Neural progenitor cell (in vitro differentiated cells): ENCODE measurements at places on chromosomes 2 and 18. TPM values are rescaled to one million over a fixed set of nuclear protein-coding genes. Genes with fewer than 3 reads are reported as not detected.
A peak's percentile ranks its signal among the peaks of the same experiment; 100 is the strongest.

DNA sequence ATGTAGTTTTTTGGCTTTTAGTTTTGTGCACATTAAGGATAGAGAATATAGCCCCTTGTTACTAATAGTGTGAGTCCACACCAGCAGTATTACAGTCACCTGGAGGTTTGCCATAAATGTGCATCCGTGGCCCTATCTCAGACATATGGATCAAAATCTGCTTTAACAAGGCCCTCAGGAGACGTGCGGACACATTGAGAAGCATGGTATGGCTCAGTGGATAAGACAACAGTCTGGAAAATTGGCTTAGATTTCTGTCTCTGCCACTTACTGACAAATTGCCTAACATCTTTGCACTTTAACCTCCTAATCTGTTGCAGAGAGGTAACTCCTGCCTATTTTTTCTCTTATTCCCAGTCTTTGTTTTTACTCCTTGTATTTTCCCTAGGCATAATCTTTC lies 307.2 kb upstream of the DLGAP1 start:
- no peaks in the 10 kb centered on the region for H3K36me3 ChIP-seq
- no peak overlapping the region for H3K4me3 ChIP-seq
- H3K4me1 ChIP-seq = peaks cover 9% of the 10 kb centered on the region
- no peak for DNase-seq
- no peaks in the 10 kb centered on the region for H3K27me3 ChIP-seq

CD207 gene
- total RNA-seq = not detected in 2 replicates

CRYGD gene
- not detected in 2 replicates for total RNA-seq

DNA sequence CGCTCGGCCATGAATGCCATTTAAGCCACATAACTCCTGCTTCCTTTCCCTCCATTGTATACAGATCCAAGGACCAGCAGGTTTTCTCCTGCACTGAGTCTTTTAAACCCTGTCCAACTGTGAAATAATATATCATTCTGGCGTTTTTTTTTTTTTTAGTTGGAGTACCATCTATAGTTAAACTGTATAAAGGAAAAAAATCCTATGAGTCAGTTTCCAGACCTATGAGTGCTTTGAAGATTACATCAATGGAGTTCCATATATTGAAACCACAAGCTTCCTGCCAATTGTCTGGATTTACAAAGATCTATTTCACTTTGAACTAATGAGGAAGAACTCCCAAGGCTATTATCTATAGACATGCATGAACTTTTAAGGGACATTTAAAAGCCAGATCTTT lies 2.4 kb upstream of the MALT1 start:
- no peak overlapping the region for H3K4me3 ChIP-seq
- no peak overlapping the region for H3K27ac ChIP-seq
- H3K27me3 ChIP-seq = peaks cover 6% of the 10 kb centered on the region

DNA sequence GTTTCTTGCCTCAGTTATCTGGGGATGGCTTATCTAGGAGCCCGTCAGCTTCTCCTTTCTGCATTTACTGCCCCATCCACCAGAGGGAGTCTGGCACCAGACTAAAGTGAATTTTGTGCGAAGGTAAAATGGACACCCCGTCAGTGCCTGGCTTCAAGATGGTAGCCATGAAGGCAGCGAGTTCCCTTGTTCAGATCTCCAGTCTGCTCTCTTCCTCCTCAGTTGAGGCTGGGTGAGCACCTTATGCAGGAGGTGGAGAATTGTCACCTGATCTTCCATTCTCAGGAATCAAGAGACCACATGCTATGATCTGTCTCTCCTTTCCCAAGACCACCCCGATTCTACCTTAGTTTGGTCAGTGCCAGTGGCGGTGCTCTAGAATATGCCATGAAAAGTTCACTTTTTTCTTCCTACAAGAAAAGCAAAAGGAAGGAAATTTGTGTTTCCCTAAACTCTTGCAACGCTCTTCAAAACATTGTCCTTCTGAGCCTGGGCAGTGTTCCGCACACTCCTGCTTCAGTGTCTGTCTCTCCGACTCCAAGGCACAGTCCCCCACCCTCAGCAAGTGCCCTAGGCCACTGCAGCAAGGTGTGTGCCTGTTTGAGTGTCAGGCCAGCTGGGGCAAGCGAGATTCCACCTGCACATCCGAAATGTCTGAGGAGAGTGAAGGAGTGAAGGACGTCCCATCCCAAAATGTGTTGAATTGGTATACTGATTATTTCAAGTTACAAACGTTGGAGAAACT lies 168.6 kb downstream of the SS18 start:
- no peaks in the 10 kb centered on the region for H3K36me3 ChIP-seq
- H3K4me3 ChIP-seq = no peak overlapping the region
- H3K4me1 ChIP-seq = no peaks in the 10 kb centered on the region
- peak; percentile 39 for DNase-seq
- H3K27ac ChIP-seq = no peak overlapping the region

DNA sequence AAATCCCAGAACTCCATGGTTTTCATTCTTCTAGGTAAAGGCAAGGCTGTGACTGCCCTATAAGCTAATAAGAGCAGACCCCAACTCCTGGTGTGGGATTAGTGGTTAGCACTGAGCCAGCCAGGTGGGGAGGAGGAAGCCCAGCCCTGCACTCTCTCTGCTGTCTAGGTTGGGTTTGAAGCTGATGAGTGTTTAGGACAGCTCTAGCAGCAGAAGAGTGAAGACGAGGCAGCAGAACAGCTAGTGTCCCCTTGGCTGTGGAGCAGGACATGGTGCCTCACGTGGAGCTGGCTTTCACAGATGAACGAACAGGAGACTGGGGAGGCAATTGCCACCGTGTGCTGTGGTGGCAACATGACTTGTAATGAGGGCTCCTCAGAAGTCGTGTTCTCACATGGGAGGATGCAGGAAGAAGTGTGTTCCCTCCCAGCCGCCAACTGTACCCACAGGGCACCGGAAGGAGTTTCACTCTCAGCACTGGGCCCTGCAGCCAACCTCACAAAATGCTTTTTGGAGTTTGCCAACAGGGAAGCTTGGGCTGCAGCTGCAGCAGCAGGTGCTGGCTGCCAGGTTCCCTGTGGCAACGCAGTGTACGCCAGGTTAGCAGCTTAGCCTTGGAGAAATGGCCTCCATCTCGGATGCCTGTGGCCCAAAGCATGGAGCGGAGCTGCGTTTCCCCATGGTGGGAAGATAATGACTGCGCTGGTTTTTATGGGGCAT lies 328.2 kb downstream of the SETBP1 start:
- no peaks in the 10 kb centered on the region for H3K27me3 ChIP-seq
- no peak overlapping the region for H3K27ac ChIP-seq
- H3K4me1 ChIP-seq = peaks cover 2% of the 10 kb centered on the region
- H3K36me3 ChIP-seq = no peaks in the 10 kb centered on the region

DNA sequence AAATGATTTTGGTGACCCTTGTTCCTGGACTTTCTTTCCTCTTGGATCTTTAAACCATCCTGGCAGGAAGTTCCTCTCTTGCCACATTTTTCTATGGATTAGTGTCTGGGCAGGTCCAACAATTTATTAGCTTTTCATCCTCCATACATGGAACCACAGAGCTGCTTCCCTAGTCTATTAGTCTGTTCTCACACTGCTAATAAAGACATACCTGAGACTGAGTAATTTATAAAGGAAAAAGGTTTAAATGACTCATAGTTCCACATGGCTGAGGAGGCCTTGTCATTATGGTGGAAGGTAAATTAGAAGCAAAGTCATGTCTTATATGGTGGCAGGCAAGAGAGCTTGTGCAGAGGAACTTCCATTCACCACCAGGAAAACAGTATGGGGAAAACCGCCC lies 122.9 kb downstream of the DDX1 start:
- no peak overlapping the region for H3K4me3 ChIP-seq
- H3K27ac ChIP-seq = no peak overlapping the region
- H3K27me3 ChIP-seq = no peaks in the 10 kb centered on the region
- DNase-seq = no peak
- no peaks in the 10 kb centered on the region for H3K4me1 ChIP-seq

ATOH8 gene
- total RNA-seq = 0.43 TPM in 1 of 2 replicates, not detected in the other

- H3K27me3 ChIP-seq = no peaks in the 10 kb centered on the region
- no peak overlapping the region for H3K27ac ChIP-seq
- no peaks in the 10 kb centered on the region for H3K36me3 ChIP-seq
- H3K4me1 ChIP-seq = peaks cover 19% of the 10 kb centered on the region
- no peak overlapping the region for H3K4me3 ChIP-seq
- peak; percentile 42 for DNase-seq
These were observed 117.8 kb downstream of the CTIF start for GRCh38 chr18:48656582-48656981.

- no peaks in the 10 kb centered on the region for H3K36me3 ChIP-seq
- no peak overlapping the region for H3K4me3 ChIP-seq
- no peak overlapping the region for H3K27ac ChIP-seq
- H3K4me1 ChIP-seq = no peaks in the 10 kb centered on the region
- no peaks in the 10 kb centered on the region for H3K27me3 ChIP-seq
- peak; percentile 79 for DNase-seq
These were observed 414.2 kb upstream of the CHST9 start for GRCh38 chr18:27599202-27599829.

DNA sequence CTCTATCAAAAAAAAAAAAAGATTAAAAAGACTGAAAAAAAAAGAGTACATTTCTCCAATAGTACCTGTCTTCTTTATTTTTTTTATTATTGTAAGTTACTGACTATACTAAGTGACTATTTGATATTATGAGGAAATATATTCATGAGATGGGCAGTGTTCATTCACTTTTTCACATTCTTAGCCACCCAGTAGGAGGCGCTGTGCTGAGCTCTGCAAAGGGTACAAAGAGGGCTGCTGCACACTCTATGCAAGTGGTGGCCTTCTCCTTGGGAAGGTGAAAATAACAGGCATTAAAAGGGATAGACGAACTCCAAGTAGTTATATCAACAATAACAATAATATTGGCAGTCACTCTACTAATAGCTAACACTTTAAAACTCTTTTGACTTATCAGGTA lies 1034.9 kb upstream of the FANCL start:
- DNase-seq = peak; percentile 46
- H3K36me3 ChIP-seq = no peaks in the 10 kb centered on the region
- no peaks in the 10 kb centered on the region for H3K27me3 ChIP-seq
- no peak overlapping the region for H3K4me3 ChIP-seq
- H3K27ac ChIP-seq = no peak overlapping the region

LYPD6 gene
- 4.1 and 4.4 TPM in 2 replicates for total RNA-seq

- no peaks in the 10 kb centered on the region for H3K36me3 ChIP-seq
- no peak overlapping the region for H3K4me3 ChIP-seq
- H3K27me3 ChIP-seq = peaks cover 8% of the 10 kb centered on the region
- no peak for DNase-seq
These were observed 29.9 kb downstream of the PTPN18 start for GRCh38 chr2:130385709-130386108.

TMEM131 gene
- 25.4 and 59.4 TPM in 2 replicates for total RNA-seq

DNA sequence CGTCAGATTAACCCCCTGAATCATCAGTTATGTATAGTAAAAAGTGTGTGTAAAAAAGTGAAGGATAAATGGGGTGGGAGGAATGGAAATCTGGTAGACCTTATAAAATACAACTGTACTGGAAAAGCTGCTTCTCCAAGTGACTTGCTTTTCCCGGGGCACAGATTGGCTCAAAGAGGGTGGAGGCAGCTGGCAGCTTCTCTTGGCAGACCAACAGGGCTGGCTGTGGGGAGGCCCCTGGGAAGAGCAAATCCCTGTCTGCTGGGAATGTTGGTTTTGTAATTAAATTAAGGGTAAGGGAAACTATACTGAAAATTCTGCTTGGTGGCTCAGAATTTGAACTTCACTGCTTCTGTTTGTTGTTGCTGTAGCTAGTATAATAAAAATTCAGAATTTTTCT lies 154.2 kb upstream of the DLX2 start:
- no peak for DNase-seq
- H3K27me3 ChIP-seq = no peaks in the 10 kb centered on the region
- H3K36me3 ChIP-seq = no peaks in the 10 kb centered on the region
- H3K4me3 ChIP-seq = no peak overlapping the region

IL36RN gene
- not detected in 2 replicates for total RNA-seq

- no peak overlapping the region for H3K27ac ChIP-seq
- H3K4me1 ChIP-seq = no peaks in the 10 kb centered on the region
- H3K27me3 ChIP-seq = no peaks in the 10 kb centered on the region
- no peak for DNase-seq
- no peak overlapping the region for H3K4me3 ChIP-seq
- no peaks in the 10 kb centered on the region for H3K36me3 ChIP-seq
These were observed 17.6 kb upstream of the MAP4K4 start for GRCh38 chr2:101679801-101680487.

DNA sequence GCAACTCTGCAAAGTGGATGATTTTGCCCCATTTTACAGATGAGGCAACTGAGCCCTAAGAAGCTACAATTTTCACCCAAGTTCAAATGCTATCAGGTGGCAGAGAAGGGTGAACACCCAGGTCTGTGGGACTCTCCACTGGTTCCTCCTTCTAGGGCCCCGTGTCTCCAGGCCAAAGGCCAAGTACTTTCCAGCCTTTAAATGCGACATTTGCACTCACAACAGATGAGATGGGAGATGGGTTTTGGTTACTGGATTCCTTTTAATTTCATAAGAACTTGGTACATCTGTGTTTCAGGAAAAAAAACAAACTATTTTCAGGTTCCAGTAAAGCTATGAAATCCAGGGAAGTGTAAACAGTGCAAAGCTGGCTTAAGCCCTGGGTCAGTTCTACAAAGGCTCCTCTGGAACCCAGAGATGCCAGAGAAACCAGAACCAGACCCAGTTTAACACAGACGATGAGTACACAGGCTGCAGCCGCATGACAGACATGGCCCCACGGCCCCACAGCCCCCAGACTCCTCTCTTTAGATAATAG lies 361.7 kb downstream of the ANAPC1 start:
- no peaks in the 10 kb centered on the region for H3K36me3 ChIP-seq
- H3K27ac ChIP-seq = no peak overlapping the region
- no peak overlapping the region for H3K4me3 ChIP-seq

NT5DC4 gene
- not detected in 2 replicates for total RNA-seq

- H3K27ac ChIP-seq = no peak overlapping the region
- H3K36me3 ChIP-seq = no peaks in the 10 kb centered on the region
- H3K4me3 ChIP-seq = no peak overlapping the region
These were observed 13.9 kb upstream of the SLC1A4 start for GRCh38 chr2:64975232-64975821.

DNA sequence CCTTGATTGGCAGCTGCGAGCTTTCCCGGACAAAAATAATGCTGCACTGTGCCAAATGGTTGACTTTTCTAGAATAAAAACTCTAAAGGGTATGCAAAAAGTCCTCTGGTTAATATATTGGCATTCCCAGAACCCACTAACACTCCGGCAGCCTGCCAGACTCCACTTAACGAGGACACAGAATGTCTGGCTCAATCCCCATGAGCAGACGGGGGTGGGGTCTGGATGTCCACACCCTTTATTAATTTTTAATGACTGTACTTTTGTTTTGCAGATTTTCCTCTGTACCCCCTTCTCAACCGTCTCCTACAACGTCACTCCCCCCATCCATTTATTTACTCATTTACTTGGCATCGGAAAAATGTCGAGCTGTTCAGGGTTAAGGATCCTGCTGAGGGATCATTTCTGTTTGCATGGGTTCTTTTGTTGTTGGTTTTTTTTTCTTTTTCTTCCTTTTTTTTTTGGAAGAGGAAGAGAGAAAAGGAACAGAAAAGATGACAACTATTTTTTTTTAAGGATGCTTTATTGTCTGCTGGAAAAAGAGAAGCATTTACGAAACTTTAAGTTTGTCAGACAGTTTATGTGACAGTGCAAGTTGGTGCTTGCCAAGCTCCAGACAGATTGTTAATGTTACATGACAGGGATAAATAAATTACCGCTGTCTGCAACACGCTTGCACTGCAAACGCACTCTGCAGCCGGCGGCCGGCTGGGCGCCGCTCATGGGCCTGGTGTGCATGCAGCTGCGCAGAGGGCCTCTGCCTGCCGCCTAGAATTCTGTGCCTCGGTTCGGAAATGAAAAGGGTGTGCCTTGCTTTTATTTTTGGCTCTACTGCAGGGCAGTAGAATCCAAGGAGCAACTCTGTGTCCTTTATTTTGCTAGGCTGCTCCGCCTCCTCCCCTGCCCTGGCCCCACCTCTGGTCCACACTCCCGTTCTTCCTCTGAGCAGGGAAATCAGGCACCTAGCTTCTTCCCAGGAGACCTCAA lies 3.6 kb downstream of the LDLRAD4 start:
- no peaks in the 10 kb centered on the region for H3K36me3 ChIP-seq
- no peak for DNase-seq
